Bronchial epithelial cell (primary cell): ENCODE measurements at places on chromosomes 13 and 19.

GRCh38 chr13:49503951-49504350 is 8.2 kb downstream of the PHF11 start:
- DNase-seq, result no peak

- DNase-seq, result no peak
Observed at GRCh38 chr13:32376642-32377415, 51.1 kb downstream of the N4BP2L1 start.

GRCh38 chr13:46575301-46575771 is 22.4 kb downstream of the LRCH1 start:
- DNase-seq, result peak; percentile 19

- no peak for DNase-seq
Observed at GRCh38 chr19:7916103-7916954, 1.7 kb downstream of the TGFBR3L start.

GRCh38 chr13:53159431-53159830 is 130.8 kb downstream of the OLFM4 start:
- DNase-seq, result no peak

- no peak for DNase-seq
Observed at GRCh38 chr19:35285095-35285449, 2.7 kb downstream of the HAMP start.

DNA sequence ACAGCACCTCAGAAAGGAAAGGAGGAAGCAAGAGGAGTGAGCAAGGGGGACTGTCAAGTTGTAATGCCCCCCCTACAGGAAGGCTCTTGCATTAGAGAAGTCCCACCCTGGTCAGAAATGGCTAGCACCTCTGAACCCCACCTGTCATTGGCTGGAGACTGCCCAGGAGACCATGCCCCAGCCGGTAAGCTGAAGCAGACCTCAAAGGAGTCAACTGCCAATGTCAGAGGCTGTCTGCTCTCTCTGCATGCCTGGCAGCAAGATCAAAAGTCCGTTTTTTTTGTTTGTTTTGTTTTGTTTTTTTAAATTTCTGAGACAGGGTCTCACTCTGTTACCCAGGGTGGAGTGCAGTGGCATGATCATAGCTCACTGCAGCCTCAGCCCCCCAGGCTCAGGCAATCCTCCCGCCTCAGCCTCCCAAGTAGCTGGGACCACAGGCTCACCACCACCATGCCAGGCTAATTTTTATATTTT is 8.1 kb upstream of the BCL3 start:
- no peak for DNase-seq

DNA sequence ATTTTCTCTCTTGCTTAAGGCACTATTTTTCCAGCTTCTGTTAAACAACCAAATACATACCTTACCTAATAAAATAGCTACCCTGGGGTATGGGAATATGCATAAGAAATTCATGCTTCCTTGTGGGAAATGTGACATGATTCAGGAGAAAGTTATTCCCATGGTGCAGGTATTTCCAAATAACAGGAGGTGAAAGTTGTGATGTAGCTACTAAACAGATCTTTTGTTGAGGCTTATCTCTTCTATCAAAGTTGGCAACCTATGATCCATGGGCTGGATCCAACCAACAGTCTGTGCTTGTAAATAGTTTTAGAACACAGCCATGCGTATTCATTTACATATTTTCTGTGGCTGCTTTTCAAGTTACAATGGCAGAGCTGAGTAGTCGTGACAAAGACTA is 177.8 kb upstream of the NBEA start:
- peak; percentile 13 for DNase-seq

GRCh38 chr19:46813839-46814358 is 25.5 kb upstream of the SLC1A5 start:
- DNase-seq, result peak; percentile 48

DNA sequence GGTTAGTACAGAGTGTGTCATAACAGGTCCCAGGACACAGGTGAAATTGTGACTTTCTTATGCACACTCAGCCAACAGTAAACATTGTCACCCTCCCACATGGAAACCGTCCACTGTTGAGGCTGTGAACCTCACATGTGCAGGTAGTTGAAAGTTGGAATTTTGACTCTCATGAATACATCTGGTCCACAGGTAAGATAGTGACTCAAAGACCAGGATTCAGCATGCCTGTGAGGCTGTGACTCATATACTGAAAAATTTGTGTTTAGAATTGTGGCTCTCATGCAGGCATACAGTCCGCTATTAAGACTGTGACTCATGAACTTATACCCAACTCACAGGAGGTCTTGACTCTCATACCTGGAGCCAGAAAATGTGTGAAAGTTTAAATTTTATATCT is 67.8 kb downstream of the ZNF728 start:
- DNase-seq, result peak; percentile 40

GRCh38 chr13:95222733-95223018 is 78.6 kb downstream of the ABCC4 start:
- no peak for DNase-seq

DNA sequence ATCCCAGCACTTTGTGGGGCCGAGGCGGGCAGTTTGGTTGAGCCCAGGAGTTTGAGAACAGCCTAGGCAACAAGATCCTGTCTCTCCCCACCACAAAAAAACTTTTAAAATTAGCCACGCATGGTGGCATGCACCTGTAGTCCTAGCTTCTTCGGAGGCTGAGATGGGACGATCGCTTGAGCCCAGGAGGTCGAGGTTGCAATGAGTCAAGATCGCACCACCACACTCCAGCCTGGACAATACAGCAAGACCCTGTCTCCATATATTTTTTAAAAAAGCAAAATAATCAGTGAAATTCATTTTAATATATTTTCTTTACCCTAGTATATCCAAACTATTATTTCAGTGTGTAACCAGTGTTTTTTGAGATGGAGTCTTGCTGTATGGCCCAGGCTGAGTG is 8.2 kb downstream of the AP2A1 start:
- DNase-seq, result no peak

- DNase-seq, result no peak
Observed at GRCh38 chr13:99285432-99286182, 21.6 kb downstream of the GPR183 start.

- DNase-seq, result peak; percentile 29
Observed at GRCh38 chr13:37360556-37360955, 238.0 kb downstream of the POSTN start.

GRCh38 chr19:4310247-4311121 is 6.1 kb downstream of the FSD1 start:
- no peak for DNase-seq

DNA sequence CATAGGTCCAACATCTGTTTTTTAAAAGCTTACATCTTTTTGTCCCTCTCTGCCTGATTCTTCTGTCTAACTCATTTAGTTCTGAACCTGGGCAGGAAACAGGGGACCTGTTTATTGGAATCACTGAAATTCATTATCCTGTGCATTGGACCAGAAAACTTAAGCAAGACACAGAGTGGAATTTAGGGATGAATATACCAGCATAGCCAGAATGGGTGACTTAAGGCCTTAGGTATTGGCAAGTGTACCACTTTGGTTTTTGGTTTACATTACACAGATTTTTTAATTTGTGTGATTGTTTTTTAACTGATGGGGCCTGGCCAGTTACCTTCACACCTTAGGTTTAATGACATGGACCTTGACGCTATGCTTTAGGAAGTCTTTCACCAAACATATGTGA is 232.5 kb downstream of the GPC5 start:
- no peak for DNase-seq

DNA sequence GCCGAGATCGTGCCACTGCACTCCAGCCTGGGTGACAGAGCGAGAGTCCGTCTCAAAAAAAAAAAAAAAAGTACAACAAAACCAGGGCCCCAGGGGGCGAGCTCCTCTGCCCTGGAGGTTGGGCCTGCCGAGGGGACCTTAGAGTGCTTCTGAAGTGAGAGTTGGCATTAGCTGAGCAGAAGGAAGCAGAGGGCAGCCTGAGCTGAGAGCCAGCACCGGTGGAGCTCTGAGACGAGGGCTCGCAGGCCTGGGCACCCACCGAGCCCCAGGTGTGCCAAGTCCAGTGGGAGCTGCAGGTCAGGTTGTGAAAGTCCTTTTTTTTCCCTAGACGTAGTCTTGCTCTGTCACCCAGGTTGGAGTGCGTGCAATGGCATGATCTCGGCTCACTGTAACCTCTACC is 46.0 kb downstream of the KDM4B start:
- no peak for DNase-seq

- peak; percentile 94 for DNase-seq
Observed at GRCh38 chr19:36331353-36332228, 47.4 kb downstream of the ZFP14 start.

DNA sequence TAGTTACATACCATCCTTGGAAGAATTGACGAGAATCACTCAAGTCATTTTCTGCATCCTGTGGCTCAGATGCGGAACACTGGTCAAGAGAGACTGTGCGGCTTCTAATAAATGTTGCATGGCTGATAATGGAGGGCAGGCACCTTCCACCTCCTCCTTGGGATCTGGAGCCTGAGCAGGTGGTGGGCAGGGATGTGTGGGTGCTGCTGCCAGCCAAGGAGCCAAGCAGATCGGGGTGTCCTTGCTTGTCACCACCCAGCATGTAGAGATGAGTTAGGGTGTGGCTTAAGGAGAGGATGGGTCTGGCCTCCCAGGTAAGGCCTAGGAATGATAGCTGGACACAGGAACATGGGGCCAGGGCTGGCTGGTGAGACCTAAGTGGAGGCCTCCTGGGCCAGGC is 17.5 kb downstream of the GPI start:
- DNase-seq, result no peak

- DNase-seq, result no peak
Observed at GRCh38 chr19:34962687-34963572, 1.1 kb downstream of the ZNF792 start.

- no peak for DNase-seq
Observed at GRCh38 chr13:41864658-41865057, 96.3 kb downstream of the VWA8 start.

DNA sequence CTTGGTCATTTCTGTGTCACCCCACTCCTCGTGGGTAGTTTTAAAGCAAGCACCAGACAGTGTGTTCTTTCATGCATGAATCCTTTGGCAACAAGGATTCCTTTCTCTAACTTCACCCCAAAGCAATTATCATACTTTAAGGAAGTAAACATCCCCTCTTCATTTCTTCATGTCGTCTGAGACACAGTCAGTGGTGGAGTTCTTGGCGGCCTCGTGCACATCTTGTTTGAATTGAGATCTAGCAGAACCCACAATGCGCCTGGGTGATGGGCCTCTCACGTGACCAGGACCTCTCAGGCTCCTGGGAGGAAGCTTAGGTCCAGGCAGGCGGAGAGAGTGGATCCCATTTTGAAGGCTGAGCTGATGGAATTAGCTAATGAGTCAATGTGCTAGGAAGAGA is 2.6 kb downstream of the ACSBG2 start:
- no peak for DNase-seq

DNA sequence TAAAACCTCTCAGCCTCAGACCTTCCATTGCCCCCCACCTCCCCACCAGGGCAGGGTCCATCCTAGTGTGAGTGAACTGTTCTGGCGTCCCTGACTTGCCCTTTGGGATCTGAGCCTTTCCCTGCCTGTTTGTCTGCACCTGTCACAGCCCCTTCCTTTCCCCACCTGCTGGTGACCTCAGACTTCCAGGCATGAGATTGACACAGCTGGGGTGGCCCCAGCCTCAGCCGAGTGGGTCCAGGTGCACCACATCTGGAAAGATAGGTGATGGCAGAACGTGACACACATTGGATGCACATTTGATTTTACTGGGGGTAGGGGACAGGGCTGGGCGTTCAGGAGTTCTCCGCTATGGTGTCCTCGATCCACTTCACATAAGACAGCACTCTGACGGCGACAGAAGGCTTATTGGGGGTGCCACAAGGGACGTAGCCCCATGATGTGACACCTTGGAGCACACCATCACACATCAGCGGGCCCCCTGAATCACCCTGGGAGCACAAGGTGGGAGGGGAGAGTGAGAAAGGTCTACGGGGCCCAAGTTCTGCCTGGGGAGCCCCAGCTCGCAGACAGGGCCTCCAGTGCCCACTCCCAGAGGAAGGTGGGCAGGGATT is 4.6 kb downstream of the KLK1 start:
- DNase-seq, result no peak

DNA sequence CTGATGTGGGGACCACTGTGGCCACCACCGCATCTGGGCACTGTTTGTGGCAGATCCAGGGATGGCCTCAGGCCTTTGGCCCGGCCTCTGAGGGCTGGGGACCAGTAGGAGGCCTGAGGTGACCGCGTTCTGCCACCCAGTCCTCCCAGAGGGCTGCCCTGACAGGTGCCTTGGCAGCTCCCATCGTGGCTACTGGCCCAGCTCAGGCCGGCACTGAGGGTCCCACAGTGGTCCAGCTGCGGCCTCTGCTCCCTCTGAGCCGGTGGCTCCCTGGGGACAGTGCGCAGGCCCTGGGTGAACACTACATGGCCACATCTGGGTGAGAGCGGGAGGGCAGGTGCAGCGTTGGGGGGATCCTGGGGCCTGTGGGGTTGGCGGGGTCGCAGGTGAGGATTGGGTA is 61.9 kb downstream of the KDM4B start:
- DNase-seq, result no peak

GRCh38 chr19:35879770-35880317 is 11.5 kb downstream of the APLP1 start:
- DNase-seq, result peak; percentile 76

DNA sequence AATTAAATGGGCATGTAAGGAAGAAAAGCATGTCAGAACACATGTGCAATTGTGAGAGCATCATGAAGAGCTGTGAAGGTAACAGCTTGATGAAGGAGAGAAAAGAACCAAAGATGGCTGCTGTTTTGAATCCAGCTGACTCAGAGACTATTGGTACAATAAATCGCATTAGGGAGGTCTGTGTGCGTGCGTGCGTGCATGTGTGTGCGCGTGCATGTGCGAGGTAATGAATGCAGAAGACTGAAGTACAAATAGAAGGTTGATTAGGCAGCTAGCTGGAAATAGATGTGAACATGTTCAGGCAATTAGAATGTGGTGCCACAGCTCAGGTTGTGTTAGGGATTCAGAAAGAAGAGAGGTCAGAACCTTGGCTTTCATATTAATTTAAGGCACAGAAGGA is 440.5 kb downstream of the OXGR1 start:
- no peak for DNase-seq

DNA sequence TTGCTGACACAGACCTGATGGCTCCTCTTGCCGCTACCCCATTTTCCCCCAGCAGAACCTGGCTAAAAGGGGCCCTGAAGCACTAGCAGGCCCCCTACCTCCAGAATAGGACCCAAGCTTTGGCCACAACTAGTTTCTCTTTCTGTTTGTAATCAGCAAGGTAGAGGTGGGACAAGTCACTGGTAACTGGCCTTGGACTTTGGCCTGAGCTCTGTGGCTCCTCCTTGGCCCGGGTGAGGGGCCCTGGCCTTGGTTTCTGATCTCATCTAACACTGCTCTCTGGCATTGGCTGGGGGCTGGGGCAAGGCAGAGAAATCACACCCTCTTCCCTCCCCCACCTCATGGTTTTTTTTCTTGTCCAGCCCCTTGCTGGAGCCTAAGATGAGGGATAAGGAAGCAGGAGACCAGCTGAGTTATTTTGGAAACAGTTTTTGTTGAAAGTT is 2.1 kb downstream of the CALM3 start:
- DNase-seq, result no peak

DNA sequence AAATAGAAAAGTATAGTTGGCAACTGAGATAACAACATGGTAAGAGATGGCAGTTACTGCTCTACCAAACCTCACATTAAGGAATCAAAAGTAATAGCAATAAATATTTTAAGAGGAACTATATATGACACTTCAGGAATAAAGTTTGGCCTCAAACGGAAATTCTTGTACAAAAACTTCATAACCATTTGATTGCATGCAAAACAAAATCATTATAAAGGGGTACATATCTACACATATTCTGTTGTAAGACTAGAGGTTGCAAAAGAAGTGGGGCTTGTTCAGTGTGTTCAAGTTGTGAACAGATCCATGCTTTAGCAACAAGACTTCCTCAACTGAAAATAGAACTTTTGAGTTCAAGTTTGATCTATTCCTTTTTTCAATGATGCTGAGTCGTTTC is 133.5 kb upstream of the MIR17HG start:
- no peak for DNase-seq
